ENCODE measurements at places on chromosomes 7 and 10.

GRCh38 chr10:79025199-79025832 lies 43.5 kb upstream of the ZMIZ1 start:
- peak; percentile 47 for DNase-seq

DNA sequence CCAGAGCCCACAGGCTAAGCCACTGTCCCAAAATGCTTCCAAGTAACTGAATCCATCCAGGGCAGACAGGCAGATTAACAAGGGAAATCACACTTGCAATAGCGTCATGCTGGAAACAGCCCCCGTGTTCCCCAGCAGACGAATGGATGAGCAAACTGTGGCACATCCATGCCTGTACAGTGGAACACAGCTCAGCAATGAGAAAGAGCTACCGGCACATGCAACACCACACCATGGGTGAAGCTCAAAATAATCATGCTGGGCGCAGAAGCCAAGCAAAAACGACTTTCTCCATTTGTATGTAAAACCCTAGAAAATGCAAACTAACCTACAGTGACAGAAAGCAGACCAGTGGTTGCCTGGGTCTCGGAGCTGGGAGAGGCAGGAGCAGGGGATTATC lies 153.1 kb downstream of the SLIT1 start:
- DNase-seq = no peak

- no peak for DNase-seq
These were observed 182.8 kb upstream of the CHRM2 start for GRCh38 chr7:136685501-136686173.

- no peak for DNase-seq
These were observed 151.8 kb downstream of the WNT2 start for GRCh38 chr7:117171106-117171505.

DNA sequence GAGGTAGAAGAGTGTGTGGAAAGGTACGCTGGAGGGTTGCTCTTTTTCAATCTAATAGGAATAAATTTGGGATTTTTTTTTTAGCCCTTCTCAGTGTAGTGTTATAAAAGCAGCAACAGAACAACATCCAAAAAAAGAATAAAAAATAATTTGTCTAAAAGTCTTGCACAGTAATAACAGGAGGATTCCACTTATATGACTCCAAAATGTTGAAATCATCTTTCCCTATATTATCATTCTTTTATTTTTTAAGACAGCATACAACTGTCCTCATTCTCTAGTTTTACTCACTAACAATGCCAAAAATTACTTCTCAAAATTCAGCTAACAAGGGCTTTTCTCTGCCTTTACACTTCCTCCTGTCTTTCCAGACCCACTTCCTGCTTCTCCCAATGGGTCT lies 27.8 kb downstream of the IL2RA start:
- no peak for DNase-seq

DNA sequence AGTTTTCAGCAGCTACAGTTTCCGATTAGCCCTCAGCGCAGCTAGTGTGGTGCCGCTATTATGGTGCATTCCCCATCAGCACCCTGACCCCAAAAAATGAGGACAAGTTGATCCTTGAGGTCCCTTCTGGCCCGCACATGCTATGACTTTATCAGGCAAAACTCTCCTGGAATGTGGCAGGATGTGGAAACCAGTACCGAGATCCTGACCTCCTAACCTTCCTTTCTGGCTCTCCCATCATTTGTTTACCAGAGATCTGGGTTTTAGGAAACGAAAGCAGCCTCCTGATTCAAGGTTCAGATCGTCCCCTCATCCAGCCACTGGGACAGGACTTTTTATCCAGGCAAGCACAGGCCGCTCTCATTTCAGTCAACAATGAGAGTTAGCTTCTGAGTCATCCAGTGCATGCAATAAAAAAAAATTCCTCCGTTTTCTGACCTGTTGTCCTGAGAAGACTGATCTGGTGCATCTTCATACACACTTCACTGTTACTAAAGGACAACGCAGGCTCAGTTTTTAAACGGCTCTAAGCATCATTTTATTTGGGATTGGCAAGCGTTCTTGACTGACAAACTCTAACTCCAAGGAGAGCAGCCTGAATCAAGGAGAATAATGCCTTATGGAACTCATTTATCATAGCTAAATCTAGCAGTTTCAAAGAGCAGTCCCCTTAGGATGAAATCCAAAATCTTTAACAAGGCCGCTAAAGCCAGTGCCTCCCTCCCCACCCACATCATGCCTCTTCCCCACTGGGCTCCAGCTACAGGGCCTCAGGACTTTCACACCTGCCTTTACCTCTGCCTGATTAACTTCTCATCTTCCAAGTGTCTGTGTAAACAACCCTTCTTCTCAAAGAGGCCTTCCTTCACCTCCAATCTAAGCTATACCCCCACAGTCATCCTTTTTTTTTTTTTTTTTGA lies 17.1 kb downstream of the PDLIM1 start:
- no peak for DNase-seq

DNA sequence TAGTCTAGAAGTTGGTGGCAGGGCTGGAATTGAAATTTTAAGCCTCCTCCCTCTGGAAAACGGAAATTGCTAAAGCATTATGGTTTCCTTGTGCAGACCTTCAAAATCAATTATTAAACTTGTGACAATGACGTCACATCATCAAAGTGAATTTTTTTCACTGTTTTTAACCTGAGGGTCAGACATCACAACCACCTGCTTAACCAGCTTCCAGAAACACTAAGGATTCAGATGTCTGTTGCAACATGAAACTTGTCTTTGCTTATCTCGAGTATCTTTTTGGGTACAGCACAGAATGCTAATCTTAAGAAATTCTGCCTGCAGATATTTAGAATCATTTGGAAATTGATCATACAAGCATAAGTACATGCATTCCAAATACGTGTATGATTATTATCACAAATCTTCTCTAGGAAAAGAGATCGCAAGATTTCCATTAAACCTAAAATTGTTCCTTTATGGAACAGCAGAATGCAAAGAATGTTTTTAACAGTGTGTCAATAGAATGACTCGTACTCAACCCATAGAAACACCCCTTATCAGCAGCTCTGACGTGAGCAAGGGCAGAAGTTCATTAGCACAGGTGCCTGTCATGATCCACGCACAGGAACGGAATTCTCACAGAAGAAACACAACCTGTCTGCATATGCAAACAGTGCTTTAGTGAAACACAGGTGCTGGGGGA lies 4.1 kb upstream of the GTPBP4 start:
- DNase-seq = no peak

- no peak for DNase-seq
These were observed 115.6 kb upstream of the IMMP2L start for GRCh38 chr7:111677848-111678247.

GRCh38 chr10:30687698-30688213 lies 58.2 kb upstream of the LYZL2 start:
- DNase-seq = peak; percentile 59

DNA sequence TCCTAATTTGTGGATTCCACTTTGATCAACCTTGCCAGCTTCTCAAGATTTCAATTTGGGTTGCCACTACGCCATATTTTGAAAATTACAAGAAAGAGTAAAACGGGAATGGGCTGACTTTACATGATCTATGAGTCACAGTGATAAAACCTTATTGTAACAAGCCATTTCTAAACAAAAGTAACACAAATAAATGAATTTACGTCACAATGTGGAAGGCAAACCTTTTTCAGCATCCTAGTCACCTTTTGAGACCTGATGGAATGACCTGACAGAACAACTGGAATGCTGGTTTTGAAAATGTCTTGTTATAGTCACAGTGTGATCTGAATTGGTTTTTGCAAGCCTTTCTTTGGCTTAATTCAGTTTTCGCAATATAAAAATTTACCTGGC lies 85.9 kb downstream of the CDK6 start:
- DNase-seq = no peak

DNA sequence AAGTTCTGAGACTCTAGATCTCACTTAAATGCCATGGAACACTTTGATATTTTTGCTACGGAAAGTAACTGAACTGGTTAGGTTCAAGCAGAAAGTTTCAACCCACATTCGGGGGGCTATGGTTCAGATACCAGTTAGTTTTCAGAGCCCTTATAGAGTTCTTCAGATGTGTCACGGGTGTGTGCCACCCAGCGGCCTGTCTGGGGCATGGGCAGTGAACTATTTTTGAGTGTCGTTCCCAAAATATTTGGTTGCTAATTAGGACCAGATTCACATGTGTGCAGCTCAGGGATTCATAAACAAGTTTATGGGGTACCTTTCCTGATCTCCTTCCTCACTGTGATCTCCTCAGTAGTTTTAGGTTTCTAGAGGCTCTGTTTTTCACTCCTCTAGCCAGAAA lies 271.9 kb downstream of the C7orf25 start:
- no peak for DNase-seq

GRCh38 chr10:3750006-3750816 lies 34.8 kb downstream of the KLF6 start:
- no peak for DNase-seq

DNA sequence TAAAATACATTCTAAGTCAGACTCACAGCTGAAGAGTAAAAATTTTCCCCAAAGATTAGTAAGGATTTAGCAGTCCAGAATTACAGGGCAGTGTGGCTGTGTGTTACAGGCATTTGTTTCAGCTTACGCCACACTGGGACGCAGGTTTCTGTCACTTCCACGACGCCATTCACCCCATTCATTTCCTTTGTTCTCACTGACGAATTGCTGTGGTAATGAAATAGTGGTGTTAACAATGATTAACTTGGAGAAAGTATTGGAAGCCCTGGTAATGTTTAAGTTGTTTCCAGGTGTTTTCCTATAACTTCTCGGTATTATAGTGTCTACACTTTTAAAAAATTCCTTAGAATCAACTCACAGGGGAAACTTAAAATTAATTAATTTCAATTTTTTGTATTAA lies 370.9 kb downstream of the SH2D4B start:
- no peak for DNase-seq

DNA sequence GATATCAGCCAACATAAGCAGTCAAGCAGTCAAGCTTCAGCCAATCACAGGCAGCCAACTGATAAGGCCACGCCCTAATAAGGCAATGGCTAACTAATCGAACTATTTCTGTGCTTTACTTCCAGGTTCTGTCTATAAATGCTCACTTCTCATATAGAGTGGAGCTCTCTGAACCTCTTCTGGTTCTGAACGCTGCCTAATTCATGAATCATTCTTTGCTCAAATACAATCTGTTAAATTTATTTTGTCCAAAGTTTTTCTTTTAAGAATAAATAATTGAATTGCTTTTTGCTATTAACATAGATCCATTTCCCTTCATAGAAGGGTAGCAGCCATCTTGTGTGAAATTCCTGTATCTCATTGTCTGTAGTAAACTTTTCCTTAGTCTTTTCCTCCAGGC lies 97.9 kb upstream of the TMEM72 start:
- DNase-seq = no peak

DNA sequence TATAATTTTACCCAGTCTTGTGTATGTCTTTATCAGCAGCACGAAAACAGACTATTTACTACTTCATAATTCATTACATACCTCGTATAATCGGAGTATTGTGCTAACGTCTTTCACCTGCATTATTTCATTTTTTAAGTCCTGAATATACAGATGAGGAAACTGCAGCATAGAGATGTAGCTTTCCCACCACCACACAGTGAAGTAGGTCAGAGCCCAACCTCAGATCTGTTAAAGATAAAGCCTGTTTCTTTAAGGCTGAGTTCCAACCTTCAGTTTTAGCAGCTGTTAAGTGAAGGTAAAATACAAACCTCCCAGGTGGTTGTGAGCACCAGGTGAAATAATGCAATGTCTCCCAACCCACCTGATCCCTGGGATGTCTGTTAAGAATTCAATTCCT lies 2.0 kb upstream of the ADAM12 start:
- DNase-seq = no peak

- no peak for DNase-seq
These were observed 270.0 kb upstream of the PLXDC2 start for GRCh38 chr10:19546224-19546623.

- DNase-seq = no peak
These were observed 50.8 kb downstream of the PIK3CG start for GRCh38 chr7:106915873-106916272.

DNA sequence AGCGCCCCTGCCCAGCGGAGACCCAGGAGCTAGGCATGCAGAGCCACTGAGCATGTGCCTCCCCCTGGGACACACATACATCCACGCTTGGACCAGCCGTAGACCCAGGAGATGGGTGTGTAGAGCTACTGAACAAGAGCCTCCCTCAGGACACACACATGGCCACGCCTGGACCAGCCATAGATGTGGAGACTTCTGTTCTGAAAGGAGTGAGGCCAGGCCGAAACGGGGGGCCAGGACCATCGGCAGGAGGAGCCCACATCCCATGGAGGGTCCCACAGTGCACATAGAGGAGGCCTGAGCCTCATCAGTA lies 340.4 kb downstream of the TCERG1L start:
- DNase-seq = no peak

GRCh38 chr7:37732253-37732652 lies 48.7 kb downstream of the GPR141 start:
- DNase-seq = peak; percentile 46

- DNase-seq = no peak
These were observed 35.0 kb downstream of the GLRX3 start for GRCh38 chr10:130171196-130171595.

GRCh38 chr10:60733826-60734225 lies 44.5 kb upstream of the CDK1 start:
- no peak for DNase-seq

DNA sequence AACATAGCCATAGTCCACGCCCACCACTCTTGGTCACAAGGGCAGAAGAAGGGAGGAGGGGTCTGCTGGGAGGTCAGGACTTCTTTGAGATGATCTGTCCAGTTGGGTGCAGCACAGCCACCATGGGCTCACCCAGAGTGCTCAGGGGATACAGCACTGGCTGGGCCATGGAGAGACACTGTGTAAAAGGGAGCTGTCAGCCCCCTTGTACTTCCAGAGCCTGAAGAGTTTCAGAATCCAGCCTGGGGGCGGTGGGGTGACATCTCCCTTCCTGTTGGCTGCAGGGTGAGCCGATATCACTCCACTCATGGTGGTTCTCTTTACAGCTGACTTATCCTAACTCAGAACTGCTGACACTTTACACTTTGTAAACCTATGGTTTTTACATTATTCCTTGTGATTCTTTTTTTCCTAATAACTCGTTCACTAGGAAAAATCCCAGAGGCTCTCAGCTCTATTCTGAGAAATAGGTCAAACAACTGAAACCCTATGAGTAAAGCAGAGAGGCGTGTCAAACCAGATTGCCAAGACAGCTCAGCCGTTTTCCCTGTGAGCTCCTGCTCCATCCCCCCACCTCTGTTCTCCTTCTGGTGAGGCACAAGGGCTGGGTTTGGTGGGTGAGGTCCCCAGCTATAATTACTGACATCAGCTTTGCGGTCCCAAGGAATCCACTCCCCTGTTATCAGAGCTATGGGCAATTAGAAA lies 3.2 kb upstream of the MRPS24 start:
- DNase-seq = no peak

- DNase-seq = no peak
These were observed 54.1 kb downstream of the DAGLB start for GRCh38 chr7:6393667-6394056.
